ENCODE measurements at places on chromosomes 6 and 20. TPM values are rescaled to one million over a fixed set of nuclear protein-coding genes. Genes with fewer than 3 reads are reported as not detected.

- DNase-seq: no peak
These were observed 76.5 kb upstream of the TOP1 start for GRCh38 chr20:40952136-40952535.

DNA sequence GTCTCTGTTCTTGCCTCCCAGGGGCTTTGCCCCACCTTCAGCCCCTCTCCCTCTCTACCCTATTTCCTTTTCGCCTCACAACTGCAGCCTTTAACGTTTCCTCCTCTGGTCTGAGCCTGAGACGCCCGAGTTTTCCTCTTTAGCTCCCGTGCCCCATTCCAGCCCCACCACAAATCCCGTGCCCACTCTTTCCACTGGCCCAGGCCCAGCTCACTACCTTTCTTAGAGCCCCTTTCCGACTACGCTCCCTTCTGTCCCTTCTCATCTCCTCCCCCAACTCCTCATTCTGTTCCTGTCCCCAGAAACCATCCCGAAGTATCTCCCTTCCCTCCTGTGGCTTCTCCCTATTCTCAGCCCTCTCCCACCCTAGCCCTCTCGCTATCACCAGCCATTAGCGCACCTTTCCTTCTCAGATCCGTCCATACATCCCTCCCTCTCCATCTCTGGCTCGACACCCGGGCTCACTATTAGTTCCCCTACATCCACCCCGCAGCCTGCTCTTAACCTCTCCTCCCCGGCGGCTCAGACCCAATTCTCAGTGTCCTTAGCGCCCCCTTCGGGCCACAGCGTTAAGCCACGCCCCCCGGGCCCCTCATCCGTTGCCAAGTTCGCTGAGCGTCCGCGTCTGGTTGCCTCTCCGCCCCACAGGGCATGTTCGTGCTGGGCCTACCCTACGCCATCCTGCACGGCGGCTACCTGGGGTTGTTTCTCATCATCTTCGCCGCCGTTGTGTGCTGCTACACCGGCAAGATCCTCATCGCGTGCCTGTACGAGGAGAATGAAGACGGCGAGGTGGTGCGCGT lies 2.7 kb downstream of the SLC32A1 start:
- DNase-seq: no peak

- DNase-seq: no peak
These were observed 18.5 kb upstream of the SCUBE3 start for GRCh38 chr6:35195120-35195780.

GRCh38 chr6:25960734-25961133 lies 1.9 kb upstream of the TRIM38 start:
- no peak for DNase-seq

DNA sequence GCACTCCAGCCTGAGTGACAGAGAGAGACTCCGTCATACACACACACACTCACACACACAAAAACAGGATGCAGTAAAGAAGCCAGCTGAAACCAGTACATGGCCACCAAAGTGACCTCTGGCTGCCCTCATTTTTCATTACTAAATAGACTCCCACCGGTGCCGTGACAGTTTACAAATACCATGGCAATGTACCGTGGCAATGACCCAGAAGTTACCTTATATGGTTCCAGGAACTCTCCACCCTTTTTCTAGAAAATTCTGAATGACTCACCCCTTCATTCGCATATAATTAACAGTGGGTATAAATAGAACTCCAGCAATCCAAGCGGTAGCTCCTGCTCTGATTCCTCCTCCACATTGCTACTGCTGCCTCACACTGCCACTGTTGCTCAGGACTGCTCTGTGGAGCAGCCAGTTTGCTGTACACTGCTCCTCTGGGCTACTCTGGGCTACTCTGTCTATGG lies 57.7 kb downstream of the SNX5 start:
- no peak for DNase-seq

GRCh38 chr20:2136275-2136674 lies 34.6 kb downstream of the STK35 start:
- no peak for DNase-seq

DNA sequence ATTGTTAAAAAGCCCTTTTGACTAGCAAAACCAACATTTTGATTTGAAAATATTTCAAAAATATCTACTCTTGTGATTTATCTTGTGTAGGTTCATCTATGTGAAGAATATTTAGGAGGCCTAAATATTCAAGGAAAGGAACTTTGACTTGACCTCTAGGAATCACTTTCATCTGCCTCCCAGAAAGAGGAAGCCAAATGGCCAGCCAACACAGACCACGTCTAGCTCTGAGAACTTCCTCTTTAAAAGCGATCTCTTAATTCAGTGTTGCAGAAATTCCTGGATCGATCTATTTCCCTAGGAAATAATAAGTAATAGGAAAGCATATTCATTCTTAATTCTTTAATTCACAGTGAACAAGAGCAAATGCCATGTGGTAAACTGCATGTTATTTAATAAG lies 9.6 kb upstream of the MOXD1 start:
- DNase-seq: no peak

DNA sequence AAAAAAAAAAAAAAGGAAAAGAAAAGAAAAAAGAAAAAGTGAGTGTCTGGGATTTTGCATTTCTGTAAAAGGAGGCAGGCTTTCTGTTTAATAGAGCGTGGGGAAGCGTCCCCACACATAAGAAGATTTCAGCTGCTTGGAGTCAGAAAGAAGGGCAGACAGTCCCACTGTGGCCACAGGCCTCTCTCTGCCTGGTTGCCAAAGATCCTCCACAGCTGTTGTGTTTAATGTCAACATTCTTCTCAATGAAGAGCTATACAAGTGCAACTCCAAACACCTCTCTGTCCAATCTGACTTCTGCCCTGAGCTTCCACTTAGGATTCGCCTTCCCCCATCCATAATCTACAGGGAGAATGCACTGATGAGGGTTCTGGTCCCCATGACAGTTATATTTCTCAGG lies 64.3 kb upstream of the MLN start:
- no peak for DNase-seq

DNA sequence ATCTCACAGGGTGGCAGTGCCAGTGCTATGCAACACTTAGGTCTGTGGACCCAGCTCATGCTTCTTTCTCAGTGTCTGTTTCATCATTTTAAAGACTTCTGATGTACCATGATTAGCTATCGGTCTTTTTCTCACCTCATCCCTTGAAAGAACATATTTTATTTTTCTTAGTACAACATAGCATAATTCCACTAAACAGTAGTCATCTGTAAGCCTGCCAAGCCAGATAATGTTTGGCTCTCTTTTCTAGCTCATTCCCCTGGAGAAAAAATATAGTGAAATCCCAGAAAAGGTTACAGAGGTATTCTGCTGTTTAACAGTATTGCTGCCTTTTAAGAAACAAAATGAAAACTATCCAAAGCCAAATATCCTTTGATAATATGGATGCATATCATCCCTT lies 177.0 kb upstream of the MMS22L start:
- DNase-seq: no peak

- DNase-seq: no peak
These were observed 19.1 kb downstream of the BTN2A1 start for GRCh38 chr6:26476896-26477295.

DNA sequence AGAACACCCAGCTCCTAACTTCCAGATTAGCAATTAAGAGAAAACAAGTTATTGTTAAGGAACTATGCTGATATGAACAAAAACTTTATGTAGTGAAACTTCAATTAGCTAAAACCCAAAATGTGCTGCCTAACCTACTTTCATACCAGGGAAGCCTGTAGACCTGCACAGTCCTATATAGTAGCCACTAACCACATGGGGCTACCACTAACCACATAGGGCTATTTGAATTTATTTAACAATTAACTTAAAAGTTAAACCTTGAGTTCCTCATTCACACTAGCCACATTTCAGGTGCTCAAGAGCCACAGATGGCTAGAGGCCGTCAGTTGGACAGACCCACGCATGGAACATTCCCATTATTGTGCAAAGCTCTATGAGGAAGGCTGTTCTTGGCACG lies 72.4 kb upstream of the LAMP5 start:
- DNase-seq: no peak

DNA sequence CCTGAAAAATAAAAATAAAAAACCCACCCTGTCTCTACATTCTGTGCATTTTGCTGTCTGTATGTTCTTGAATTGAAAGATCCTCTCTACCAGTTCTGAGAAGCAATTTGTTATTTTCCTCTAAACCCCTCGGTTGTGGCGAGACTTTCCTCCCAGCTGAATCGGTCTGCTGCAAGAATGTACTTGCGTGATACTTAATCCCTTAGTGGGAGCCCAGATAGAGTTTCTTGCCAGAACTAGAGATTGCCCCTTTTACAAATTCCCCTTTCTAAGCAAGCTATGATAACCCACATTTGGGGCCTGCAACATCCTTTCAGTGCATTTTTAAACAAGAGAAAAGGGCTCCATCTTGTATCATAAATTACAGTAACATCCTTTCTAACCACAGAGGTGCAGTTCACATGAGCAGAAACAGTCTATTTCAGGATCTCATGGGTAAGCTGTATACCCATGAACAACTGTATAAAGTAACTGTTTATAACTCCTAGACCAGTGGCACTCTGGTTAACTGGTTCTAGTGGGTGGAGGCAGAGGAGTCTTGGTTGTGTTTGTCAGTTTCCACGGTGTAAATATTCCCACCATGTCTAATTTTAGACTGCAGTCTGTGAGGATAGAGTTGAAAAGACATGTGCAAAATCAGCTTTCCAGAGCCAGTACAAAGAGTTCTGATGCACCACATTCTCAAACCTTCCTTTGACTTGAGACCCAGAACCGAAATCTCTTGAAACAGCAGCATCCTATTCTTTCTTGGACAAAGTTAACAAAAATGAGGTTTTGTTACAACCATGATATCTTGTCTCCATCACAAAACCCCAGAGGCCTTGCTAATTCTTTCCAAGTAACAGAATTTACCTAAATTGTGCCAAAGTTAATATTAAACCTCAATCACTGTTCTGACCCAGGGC lies 113.1 kb upstream of the ZNF217 start:
- no peak for DNase-seq

GRCh38 chr6:20242397-20242796 lies 30.1 kb upstream of the MBOAT1 start:
- no peak for DNase-seq

DNA sequence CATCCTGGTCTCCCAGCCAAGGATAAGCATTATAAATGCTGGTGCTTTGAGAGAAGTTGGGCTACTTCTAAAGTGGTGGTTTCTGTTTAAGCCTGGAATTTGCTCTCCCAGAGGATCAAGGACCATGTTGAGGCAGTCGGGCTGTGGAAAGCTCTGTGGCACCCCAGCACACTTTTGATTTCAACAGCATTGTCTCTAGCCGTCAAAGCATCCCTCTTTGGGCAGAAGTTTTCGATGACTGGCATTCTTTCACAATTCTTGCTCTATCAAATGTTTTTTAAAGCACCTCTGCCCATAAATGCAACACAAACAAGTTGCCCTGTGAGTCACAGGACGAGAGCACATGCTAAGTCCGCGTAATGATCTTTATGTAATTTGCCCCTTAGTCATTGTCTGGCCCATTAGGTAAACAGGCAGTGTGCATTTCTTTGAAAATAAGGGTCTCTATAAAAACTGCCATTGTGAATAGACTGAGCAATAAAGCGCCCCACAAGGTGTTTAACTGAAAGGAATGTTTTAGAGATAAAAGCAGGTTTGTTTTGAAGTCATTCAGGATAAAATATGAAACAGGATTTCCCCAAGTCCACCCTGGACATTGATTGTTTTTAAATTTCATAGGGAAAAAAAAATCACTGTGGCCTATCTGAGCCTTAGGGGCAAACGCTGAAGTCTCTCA lies 44.7 kb upstream of the FOXQ1 start:
- no peak for DNase-seq

DNA sequence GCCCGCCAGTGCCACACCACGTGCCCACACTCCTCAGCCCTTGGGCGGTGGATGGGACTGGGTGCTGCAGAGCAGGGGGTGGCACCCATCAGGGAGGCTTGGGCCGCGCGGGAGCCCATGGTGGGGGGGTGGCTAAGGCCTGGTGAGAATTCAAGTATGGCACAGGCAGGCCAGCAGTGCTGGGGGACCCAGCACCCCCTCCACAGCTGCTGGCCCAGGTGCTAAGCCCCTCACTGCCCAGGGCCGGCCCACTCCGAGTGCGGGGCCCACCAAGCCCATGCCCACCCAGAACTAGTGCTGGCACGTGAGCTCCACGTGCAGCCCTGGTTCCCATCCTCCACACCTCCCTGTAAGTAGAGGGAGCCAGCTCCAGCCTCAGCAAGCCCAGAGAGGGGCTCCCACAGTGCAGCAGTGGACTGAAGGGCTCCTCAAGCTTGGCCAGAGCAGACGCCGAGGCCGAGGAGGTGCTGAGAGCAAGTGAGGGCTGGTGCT lies 1091.1 kb upstream of the GJE1 start:
- no peak for DNase-seq

DNA sequence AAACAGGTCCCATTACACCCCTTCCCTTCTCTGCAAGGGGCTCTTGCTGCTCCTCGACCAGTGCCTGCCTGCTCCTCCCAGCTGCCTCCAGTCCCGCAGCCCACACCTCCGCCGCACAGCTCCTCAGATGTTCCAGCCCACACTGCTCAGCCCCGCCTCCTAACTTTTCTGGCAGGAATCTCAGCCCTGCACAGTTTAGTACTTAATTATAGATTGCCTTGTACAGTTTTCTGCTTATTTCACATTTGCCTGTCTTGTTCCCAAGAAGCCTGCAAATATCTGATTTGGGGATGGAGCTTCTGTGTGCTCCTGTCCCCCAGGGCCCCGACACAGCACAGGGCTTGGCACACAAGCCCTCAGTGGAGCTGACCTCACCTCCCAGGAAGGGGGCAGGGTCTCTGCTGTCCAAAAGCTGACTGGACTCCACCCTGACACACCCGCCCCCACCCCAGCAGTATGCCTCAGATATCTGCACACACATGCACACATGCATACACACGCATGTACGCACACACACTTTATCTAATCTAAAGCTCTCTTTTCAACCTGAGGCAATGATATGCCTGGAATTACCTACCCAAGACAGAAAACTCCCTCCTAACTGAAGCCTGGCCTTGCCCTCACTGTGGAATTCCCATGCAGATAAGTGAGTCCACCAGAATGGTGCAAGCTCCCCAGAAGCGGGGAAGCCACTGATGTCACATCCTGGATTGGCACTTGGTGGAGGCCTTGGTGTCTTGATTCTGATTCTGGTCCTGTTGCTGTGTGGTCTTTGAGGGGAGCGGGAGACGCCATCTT lies 1.2 kb upstream of the PNPLA1 start:
- DNase-seq: no peak

DNA sequence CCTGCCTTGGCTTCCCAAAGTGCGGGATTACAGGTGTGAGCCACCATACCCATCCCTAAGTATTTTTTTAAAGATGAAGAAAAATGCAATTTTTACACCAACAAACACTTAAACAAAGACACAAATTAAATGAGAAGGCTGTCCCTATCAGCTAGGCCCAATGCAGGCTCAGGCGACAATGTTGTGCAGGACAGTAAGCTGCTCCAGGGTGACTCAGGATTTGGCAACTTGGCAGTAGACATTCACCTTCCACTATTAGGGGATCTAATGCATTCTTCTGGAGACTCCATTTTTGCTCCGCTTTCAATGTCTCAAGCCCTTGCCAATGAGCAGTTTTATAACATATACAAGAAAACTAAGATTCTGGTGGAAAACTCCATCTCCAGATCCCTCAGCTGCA lies 19.7 kb downstream of the NDRG3 start:
- no peak for DNase-seq

- DNase-seq: no peak
These were observed 600.6 kb downstream of the QKI start for GRCh38 chr6:164015088-164015484.

The EPB41L1 gene
- total RNA-seq: 42.0 TPM

The MEI4 gene
- 0.23 TPM for total RNA-seq

The RSPO4 gene
- total RNA-seq: 6.4 TPM

The TAP1 gene
- 16.8 TPM for total RNA-seq

The BNIP5 gene
- total RNA-seq: not detected

The ATF6B gene
- total RNA-seq: 36.2 TPM

The SEL1L2 gene
- total RNA-seq: not detected

The LY6G6D gene
- not detected for total RNA-seq

The MEP1A gene
- not detected for total RNA-seq

The LZTS3 gene
- total RNA-seq: 33.3 TPM
